RKO (cell line): ENCODE measurements at places on chromosomes 7 and 10.

DNA sequence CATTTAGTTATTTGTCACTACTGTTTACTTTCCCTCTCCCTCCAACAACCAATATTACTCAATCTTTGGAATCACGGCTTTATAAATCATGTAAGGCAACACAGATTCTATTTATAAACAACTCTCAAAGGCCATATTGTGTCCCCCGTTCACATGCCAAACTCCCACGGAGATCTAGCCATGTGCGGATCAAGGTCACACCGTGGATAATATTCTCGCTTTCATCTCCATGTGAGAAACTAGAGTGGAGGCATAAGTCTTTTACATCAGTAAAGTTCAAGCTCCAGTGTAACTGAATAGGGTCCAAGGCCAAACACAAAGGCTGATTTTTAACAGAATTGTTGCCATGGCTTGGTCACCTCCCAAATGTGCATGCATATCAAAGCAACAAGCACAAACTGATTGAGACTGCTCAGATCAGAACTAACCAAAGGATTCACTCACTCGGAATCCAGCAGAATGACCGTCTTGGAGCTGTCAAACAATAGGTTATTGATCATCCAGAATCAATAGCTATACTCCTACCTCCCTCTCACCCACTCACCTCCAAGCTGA, 569.5 kb upstream of the LRRN3 start:
- no peak for DNase-seq

GRCh38 chr10:6582298-6582697, 2.2 kb upstream of the PRKCQ start:
- DNase-seq: no peak

DNA sequence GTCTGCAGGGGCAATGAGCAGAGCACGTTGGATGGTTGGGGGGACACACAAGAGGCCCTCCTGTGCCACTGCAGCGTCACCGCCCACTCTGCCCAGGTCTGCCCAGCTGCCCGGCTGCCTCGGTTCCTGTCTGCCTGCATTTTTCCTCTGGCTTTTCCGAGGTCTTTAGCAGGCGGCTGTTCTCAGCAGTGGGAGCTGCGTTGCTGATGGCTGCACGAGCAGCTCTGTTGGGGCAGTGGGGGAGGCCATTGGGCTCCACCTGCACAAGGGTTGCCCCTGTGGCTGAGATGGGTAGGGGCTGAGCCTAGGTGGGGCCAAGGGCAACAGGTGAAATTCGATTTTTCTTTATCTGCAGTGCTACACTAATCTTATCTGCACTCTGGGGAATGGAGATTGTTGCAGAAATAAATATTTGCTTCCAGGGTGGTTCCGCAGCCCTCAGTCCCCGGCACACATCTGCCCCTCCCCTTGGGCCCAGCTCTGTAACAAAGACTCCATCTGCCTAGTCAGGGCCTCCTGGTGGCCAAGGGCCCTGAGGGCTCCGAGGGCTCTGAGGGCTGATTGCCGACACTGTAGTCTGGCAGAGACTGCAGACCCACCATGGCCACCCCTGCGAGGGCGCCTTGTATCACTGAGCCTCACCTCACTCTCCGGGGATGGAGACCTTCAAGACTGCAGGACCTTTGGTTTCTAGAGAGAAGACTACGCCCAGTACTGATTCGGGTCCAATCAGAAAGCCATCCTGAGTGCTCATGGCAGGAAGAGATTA, 141.7 kb upstream of the SHH start:
- no peak for DNase-seq

DNA sequence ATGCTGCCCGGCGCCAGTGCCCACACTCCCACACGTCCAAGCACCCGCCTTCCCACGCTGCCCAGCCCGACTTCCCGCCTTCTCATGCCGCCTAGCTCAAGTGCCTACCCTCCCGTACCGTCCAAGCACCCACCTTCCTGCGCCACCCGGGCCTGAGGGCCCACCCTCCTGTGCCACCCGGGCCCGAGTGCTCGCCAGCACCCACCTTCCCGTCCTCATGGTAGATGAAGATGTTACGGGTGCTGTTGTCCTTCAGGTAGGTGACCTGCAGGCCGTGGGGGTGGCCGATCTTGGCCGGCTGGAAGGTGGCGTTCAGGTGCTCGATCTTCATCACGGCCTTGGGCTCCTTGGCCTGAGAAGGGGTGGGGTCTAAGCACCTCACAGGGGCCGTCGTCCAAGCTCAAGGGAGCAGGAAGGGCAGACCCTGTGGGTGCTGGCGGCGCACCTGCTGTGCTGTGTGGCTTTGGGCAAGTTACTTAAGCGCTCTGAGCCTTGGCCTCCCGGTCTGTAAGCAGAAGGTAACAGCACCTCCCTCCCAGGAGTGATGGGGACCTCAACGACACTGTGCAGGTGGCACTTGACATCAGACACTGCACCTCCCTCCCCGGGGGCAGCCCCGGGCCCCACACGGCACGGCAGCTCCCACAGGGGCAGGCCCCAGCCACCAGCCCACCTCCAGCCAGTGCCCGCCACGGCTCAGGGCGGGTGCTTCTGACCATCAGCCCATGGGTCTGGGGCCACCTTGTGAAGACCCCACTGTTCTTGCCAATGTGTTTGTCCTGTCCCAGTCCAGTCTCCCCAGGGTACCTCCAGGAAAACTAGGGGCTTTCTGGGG, 27.8 kb downstream of the GET4 start:
- DNase-seq: no peak

GRCh38 chr7:119861385-119861784, 411.6 kb upstream of the KCND2 start:
- no peak for DNase-seq

DNA sequence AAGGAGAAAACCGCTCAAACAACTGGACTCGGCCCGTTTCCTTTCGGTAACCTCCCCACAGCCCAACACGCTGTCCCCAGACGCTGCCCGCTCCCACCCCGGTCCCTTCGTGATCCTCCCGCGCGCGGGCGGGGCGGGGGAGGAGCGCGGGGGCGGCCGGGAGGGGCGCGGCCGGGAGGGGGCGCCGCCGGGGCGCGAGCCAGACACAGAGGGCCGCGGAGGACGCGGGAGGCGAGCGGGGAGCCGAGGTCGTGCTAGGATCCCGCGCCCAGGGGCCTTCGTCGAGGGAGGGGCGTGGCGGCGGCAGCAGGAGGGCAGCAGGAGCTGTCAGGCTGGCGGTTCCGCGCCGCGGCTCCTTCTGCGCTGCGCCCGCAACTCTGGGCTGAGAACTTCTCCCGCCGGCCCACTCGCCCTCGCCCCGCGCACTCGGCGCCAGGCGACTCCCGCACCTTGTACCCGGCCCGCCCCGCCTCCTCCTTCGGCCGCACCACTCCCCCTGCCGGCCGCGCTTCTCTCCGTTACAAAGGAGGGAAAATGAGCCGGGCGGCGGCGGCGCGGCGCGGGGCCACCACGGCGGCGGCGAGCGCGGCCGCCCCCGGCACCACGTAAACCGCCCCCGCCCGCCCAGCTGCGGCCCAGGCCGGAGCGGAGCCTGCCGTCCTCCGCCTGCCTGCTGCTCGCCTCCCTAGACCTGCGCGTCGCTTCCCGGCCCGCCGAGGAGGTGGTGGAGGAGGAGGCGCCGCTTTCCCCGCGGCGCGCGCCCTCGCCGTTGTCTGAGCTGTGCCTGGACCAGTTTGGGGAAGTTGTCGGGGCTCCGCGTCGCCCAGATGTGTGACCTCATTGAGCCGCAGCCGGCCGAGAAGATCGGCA, at the start of gene CDK14:
TSS of gene CDK14 (plus strand) at position 521 of the 870 bp plus-strand sequence. CDS start at position 828, 307 bp downstream.
- no peak for DNase-seq

GRCh38 chr7:4683043-4683883, 1.2 kb downstream of the FOXK1 start:
- no peak for DNase-seq
